ENCODE measurements at places on chromosomes 3 and 15. TPM values are rescaled to one million over a fixed set of nuclear protein-coding genes. Genes with fewer than 3 reads are reported as not detected.

SH2D7 gene
- total RNA-seq, result 0.05 TPM

DNA sequence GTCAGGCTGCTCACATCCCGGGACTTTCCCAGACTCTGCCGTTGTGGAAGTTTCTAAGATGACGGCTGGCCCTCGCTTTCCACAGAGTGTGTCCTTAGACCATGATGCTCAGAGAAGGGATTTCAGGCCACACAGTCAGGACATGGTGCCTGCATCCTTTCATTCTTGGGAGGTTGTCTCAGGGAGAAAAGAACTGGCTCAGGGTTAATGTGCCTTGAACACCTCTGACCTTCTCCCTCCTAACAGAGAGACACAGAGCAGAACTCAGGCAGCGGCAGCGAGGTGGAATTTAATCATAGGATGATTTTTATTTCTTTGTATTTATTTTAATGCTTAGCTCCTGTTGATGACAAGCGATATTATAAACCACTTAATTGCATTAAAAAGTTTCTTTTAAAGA is 96.9 kb upstream of the ATP2B2 start:
- DNase-seq, result no peak

POMGNT2 gene
- 5.2 TPM for total RNA-seq

BDH1 gene
- 13.2 TPM for total RNA-seq

B4GALT4 gene
- total RNA-seq, result 11.6 TPM

- DNase-seq, result no peak
Measured at GRCh38 chr3:98712726-98713125, 50.4 kb upstream of the ST3GAL6 start.

KCNAB1 gene
- 1.0 TPM for total RNA-seq

DNA sequence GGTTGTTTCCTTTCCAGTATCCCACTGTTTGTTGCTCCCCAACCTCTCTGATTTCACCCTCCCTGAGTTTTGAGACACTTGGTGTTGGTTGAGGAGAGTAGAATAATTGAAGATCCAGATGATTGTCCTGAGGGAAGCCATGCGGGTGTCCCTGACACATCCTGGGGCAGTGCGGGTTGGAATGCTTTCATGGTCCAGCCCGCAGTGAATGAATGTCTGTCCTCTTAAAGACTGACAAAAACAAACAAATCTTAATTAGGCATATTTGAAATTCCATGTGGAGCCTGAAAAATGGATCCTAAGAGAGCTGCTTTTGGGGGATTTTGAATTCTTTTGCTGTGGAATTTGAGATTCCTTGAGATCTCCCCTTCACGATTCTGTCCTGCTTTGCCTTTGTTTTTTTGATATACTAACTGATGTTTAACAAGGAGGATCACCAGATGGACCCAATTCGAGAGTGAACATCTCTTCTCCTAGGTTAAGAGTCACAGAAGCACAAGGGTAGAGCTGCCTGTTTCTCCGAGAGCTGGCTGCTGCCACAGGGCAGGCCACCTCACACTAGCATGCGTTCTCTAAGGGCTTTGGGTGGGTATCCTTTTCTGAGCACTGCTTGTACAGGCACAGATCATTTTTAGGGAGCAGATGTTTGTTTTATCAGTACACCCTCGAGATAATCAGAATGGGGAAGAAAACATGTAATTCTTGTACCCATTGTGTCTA is 47.4 kb downstream of the GPR171 start:
- no peak for DNase-seq

GHRL gene
- 2.4 TPM for total RNA-seq

GRCh38 chr15:51801391-51801835 is 28.0 kb upstream of the TMOD3 start:
- no peak for DNase-seq

DNA sequence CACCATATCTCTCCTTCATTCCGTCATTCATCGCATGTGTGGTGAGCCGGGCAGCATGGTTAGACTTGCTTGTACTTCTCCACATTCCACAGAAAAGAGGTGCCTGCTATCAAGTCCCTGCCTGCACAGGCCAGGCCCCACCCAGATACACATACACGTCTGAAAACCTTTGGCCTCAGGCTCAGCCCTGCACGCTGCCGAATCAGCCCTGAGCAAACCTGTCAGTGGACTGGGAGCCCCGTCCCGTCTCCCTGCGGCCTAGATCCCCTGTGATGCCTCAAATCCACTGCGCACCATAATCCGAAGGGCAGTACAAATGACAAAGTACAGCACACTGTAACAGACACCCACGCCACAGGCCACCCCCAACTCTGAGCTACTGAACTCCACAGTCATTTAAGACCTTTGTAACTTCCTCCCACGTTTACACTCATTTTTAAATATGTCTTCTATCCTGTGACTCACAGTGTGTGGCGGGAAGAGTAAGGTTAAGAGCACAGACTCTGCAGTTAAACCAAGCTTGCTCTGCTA is 67.1 kb downstream of the MB21D2 start:
- DNase-seq, result no peak

DNA sequence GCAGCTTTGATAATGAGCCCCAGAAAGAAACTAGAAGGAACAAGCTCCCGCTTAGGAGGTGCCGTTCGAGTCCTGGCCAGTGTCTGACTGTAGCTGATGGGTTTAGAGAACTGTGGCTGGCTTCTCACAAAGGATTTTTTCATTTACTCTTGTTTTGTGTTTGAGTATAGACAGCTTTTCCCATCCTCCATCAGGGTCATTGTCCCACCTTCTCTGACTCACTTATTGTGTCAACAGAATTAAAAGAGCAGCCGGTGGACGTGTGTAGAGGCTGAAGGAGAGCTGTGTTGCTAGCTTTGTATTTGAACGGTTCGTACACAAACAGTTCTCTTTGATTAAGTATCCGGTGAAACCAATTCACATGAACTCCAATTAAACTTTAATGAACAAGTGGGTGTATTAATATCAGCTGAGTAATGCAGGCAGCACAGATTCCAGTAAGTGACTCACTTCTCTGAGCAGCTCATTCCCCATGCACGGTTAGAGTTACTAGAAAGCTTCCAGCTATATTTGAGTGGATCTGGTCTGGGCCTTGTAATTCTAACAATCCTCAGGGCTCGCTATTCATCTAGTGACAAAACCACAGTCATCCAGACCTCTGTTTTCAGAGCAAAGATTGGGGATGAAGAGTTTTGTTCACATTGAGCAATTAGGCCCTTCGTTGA is 141.0 kb downstream of the LPP start:
- DNase-seq, result no peak

DNA sequence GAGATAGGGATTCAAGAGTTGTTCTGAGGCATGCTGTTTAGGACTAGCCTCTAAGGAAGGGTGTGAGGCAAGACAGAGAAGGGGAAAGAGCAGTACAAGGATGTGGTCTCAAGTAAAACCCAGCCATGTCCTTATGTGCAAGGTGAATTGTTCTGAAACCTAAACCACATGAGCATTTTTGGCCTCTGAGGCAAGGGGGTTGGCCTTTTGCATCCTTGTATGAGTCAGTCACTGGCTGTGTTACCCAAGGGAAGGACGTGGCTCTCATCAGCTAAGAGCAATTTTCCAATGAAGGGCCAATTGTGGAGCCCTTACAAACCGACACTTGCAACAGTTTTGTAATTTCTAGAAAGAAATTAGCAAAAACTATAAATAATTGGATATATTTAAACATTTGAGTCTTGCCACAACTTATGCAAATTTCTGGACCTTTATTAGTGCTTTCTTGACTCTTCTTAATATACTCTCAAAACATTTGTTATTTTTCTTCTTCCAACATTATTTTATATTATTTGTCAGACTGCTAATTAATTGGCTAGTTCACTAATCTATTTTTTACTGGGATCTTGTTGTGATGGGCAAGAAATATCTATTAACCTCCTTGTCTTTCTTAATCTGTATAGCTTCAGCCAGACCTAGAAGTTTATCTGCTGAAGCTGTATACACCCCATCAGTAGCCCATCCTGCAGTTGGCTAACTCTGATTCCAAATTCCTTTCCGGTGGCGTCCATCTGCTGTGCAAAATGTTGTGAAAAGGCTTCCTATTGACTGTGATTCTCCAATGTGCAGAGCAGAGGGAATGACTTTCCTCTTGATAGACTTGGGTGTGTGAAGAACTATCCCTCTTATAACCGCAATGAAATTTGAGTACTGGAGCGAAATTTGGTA is 97.7 kb upstream of the P2RY1 start:
- DNase-seq, result no peak

DNA sequence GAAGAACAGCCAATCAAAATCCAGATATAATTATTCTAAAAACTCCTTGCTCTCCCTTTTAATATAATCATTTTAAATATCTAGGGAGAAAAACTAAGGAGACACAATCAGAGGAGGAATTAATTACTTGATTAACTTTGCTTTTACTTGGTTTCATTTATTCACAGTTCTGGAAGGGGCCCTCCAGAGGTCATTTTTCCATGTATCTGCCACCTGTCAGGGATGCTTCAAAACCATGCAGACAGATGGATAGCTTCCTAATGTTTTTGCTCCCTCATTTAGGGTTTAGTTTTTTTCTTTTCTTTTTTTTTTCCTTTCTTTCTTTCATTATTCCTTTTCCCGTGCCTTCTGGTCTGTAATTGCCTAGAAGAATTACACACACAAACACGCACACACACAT is 438.1 kb upstream of the ARPP21 start:
- DNase-seq, result no peak

- DNase-seq, result no peak
Measured at GRCh38 chr3:187986514-187986934, 167.4 kb upstream of the LPP start.

GRCh38 chr3:150583028-150583427 is 20.1 kb upstream of the SELENOT start:
- no peak for DNase-seq

DNA sequence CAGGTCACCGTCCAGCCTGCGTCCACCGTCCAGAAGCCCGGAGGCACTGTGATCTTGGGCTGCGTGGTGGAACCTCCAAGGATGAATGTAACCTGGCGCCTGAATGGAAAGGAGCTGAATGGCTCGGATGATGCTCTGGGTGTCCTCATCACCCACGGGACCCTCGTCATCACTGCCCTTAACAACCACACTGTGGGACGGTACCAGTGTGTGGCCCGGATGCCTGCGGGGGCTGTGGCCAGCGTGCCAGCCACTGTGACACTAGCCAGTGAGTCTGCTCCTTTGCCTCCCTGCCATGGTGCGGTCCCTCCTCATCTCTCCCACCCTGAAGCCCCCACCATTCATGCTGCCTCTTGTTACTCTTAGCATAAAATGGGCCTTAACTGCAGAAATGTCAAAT is 39.2 kb downstream of the BOC start:
- DNase-seq, result no peak

CKMT1B gene
- 0.09 TPM for total RNA-seq

DNA sequence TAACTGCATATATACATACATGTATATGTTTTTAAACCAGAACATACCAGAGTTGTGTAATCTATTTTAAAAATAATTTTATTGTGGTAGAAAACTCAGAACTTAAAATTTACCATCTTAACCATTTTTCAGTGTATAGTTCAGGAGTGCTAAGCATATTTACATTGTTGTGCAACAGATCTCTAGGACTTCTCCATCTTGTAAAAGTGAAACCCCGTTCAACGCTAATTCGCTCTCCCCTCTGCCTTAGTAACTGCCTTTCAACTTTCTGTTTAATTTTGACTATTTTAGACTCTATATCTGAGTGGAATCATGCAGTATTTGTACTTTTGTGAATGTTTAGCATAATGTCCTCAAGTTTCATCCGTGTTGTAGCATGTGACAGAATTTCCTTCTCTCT is 51.8 kb upstream of the SSR3 start:
- no peak for DNase-seq

TCTA gene
- 12.7 TPM for total RNA-seq

DNA sequence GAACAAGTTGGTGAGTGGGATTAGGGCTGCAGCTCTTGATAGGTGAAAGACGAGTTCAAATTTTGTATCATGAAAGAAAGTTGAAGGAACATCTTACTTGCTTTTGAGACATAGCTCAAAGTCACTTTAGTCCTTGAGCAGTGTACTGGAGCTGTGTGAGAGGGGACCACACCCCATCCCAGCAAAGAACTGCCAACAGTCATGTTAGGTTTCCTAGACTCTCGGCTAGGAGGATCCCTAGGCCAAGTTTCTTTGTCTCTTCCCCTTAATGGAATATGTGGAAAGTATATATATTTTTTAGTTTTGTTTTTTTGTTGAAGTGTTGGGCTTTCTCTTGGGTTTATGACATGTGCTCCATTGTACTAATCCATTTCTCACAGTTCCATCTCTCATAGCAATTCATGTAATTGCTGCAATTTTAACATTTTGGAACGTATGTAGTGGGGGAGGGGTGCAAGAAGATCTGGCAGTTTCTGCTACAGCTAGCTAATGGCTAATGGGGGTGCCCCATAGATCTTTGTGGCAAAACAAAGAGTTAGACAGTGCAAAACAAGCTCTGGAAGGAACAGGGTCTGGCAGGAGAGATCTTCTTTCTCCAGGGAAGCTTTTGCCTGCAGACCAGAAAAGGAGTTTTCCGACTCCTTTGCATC is 25.1 kb downstream of the TLNRD1 start:
- DNase-seq, result no peak

SERINC4 gene
- total RNA-seq, result 0.05 TPM

DNA sequence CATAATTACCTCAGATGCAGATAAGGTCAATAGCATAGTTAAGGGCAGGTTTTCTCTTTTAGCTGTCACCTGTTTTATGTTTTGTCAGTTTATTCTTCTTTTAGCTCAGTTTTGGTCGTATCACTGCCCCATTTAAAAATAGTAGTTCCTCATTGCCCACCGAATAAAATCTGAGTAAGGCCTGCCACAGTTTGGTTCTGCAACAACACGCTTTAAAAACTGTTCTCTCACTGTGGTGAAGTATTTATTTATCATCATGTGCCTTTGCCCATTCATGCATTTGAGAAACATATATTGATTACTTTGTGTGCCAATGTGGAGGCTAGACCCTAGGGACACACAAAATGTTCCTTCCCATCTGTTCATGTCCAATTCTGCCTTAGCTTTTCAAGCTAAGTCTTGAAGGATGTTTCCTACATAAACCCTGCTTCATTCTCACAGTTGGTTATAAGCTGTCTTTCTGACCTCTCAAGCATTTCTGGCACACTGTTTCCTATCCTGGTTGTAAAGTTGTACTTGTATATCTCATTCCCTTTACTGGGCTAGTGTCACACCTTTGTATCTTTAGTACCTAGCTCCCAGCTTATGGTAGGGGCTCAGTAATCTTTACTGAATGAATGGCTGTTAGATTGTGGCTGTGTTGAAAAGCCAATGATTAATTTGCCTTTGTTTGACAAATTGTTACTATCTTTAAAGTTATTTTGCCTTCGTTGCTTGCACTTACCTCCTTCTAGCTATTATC is 23.9 kb downstream of the AKAP13 start:
- no peak for DNase-seq

PLA2G4E gene
- total RNA-seq, result 0.05 TPM

SGO1 gene
- total RNA-seq, result 11.1 TPM

DNA sequence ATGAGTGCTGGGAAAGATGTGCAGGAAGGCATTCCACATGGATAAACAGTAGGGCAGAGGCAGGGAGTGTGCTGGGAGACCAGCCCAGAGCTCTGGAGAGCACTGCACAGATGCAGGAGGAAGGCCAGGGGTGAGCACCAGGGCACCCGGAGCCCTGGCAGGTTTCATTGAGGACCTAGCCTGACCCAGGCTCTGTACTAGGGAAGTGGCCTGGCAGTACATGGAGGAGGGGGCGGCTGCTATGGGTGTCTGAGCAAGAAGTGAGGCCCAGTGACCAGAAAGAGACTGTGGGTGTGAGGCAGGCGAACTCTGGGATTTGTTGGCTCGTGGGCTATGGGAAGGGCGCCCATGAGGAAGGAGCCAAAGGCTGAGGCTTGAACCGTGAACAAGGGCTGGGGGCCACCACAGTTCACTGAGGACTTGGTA is 139.1 kb downstream of the DNAJB8 start:
- DNase-seq, result no peak

SLC35G2 gene
- 2.8 TPM for total RNA-seq

- no peak for DNase-seq
Measured at GRCh38 chr15:57861815-57862586, 155.5 kb downstream of the POLR2M start.

ZDHHC19 gene
- total RNA-seq, result 0.19 TPM

- DNase-seq, result no peak
Measured at GRCh38 chr3:77370413-77370812, 330.5 kb downstream of the ROBO2 start.

Data from thymus (tissue), 14 donors.